ENCODE measurements at places on chromosomes 4 and X.

DNA sequence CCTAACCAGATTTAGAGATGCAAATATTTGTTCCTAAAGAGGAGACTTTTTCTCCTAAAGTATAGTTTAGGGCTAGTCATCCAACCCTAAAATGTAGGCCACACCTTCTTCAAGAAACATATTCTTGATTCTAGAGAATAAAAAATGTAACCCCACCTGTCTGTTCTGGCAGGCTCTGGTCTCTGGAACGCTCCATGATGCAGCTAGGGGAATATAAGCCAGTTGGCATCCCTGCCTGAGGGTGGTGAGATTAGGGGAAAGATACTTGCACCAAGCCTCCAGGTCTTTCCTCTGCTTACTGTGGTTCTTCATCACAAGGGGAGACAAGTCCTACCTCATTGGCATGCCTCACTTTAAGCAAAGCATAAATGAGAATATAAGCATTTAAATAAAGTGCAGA lies 21.2 kb upstream of the TBC1D9 start:
- DNase-seq: no peak

DNA sequence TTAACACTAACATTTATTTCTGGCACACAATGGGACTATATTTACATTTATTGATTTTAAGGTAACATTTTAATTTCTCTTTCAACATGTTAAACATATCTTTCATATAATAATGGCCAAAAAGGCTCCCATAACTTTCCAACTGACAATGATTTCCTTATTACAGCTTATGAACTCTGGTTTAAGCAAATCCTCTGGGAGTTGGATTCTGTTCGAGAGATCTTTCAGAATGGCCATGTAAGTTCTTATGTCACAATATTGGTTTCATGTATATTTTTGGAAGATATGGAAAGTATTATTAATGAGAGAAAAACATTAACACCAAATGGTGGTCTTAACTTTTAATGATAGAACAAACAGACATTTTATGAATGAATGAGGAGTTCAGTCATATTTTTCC lies 4.1 kb downstream of the TDO2 start:
- no peak for DNase-seq

GRCh38 chr4:76639288-76639687 lies 204.3 kb downstream of the SHROOM3 start:
- DNase-seq: no peak

GRCh38 chrX:108246304-108246954 lies 154.9 kb downstream of the ATG4A start:
- DNase-seq: no peak

DNA sequence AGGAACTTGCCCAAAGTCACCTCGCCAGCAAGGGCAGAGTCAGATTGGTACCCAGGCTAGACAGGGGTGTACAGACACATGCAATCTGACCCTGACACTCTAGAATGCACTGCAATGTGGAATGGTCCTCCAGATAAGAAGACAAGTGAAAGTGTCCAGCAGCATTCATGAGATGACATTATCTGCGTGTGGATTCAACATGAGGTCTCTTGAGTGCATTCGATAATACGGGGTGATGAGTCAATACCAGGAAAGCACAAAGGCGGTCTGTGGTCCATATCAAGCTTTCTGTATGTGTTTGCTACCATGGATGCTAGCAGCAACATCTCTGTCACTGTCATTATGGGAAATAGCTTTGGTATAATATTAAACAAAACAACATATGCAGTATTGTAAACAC lies 6.8 kb upstream of the XAGE3 start:
- DNase-seq: no peak
